ENCODE measurements at places on chromosomes 5 and 9. TPM values are rescaled to one million over a fixed set of nuclear protein-coding genes. Genes with fewer than 3 reads are reported as not detected.

Gene RBM18
- polyA plus RNA-seq = 28.7 TPM

DNA sequence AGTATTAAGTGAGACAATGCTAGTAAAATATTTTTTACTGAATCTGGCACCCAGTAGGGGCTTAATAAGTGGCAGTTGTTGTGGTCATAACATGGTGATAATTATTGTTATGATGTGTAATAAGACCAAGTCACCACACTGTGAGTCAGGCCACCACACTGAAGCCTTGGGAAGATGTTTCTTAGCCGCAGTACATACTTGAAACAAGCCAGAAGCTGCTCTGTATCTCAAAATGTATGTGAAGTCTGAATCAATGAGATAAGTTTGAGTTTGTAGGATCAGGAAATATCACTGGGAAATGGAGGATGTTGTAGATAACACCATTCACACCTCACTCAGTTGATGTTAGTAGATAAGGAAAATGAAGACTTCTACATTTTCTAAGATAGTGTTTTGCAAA lies 51.3 kb upstream of the PTPN3 start:
- no peaks in the 10 kb centered on the region for H3K36me3 ChIP-seq
- no peak for DNase-seq
- H3K4me1 ChIP-seq = no peaks in the 10 kb centered on the region
- H3K4me3 ChIP-seq = no peak overlapping the region
- no peaks in the 10 kb centered on the region for H3K27me3 ChIP-seq

Gene CDH6
- 5.4 TPM for polyA plus RNA-seq

- H3K4me3 ChIP-seq = no peak overlapping the region
- no peak overlapping the region for H3K27ac ChIP-seq
- no peak for DNase-seq
- no peaks in the 10 kb centered on the region for H3K4me1 ChIP-seq
Measured at GRCh38 chr5:83740741-83741140, 20.1 kb upstream of the HAPLN1 start.

Gene ECM2
- 17.4 TPM for polyA plus RNA-seq

DNA sequence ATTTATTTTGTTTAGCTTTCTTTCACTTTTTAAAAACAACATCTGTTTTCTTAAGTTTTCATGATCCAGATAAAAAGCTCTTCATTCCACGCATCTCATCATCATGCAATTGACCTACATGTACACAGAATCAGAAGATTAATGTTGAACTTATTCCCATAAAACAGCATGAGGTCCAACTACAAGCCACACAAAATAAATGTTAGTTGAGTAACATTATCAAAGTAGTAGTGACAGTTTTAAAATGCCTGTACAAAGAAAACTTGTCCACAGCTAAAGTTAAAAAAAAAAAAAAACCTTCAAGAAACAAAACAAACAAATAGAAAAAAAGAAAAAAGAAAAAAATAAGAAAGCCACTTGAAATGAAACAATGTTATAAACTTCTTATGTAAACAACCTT lies 846.3 kb downstream of the TLE1 start:
- H3K27ac ChIP-seq = no peak overlapping the region
- H3K27me3 ChIP-seq = no peaks in the 10 kb centered on the region
- no peaks in the 10 kb centered on the region for H3K36me3 ChIP-seq
- H3K4me1 ChIP-seq = peaks cover 2% of the 10 kb centered on the region

DNA sequence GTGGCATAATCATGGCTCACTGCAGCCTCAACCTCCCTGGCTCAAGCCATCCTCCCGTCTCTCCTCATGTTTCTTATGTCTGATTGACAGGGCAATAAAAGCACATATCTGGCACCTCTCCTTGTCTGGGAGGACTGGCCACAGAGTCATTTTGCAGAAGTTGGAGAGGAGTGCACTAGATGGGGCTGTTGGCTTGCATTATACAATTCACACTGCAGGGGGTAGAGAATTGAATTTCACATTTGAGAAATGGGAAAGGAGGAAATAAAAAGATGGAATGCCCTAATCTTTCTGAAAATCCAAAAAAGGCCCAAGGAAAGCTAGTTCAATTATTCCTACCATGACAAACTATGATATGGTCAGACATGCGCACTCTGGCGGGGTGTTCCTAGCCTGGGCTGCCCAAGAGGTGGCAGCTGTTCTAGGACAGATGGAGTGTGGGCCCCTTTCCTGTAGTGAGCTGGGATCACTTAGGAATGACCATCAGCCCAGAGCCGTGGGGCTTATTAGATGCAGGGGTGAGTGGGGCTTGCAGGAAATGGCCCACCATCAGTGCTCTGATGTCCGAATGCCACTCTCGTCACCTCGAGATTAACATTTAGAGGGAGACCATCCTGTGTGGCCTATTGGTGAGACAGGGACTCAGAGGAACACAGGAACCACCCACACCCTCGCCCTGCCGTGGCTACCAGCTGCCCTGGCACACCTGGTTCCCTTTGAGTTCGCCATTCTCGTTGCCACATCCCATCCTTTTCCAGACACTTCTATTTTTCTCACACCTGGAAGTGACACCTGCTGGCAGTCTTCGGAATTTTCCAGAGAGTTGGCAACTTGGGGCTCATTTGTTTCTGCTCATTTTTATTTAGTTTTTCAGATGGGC lies 21.8 kb upstream of the ANKRD18A start:
- DNase-seq = peak; percentile 41
- no peak overlapping the region for H3K27ac ChIP-seq
- H3K4me1 ChIP-seq = peaks cover 8% of the 10 kb centered on the region

Gene SMC2
- polyA plus RNA-seq = 27.5 TPM

Gene THBS4
- 629 TPM for polyA plus RNA-seq

- H3K36me3 ChIP-seq = no peaks in the 10 kb centered on the region
- DNase-seq = no peak
- H3K27ac ChIP-seq = no peak overlapping the region
- H3K27me3 ChIP-seq = no peaks in the 10 kb centered on the region
Measured at GRCh38 chr9:136616948-136617695, 45.6 kb upstream of the EGFL7 start.

DNA sequence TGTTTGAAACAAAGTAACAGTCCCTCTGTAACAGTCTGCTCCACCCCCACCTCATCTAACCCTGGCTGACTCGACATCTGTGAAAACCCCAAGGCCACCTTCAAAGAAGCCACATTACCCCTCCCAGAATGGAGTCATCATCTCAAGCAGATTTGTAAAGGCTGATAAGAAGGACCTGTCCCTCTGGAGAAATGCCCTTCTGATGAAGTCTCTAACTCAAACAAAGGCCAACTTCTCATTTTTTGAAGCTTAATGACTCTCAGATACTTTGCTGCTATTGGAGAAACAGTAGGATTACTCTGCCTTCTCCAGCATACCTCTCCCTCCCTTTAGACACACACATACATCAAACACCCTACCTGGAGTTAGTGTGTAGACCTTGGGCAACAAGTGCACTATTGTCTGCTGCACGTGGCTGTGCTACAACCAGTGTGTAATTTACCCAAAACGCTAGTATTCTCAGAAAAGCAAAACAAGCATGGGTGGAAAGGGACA lies 5.3 kb upstream of the SUSD1 start:
- H3K4me3 ChIP-seq = no peak overlapping the region
- peaks cover 15% of the 10 kb centered on the region for H3K4me1 ChIP-seq
- peaks cover 7% of the 10 kb centered on the region for H3K27me3 ChIP-seq
- H3K27ac ChIP-seq = no peak overlapping the region
- no peaks in the 10 kb centered on the region for H3K36me3 ChIP-seq

- no peaks in the 10 kb centered on the region for H3K4me1 ChIP-seq
- H3K36me3 ChIP-seq = peaks cover 80% of the 10 kb centered on the region
- no peaks in the 10 kb centered on the region for H3K27me3 ChIP-seq
- no peak overlapping the region for H3K4me3 ChIP-seq
- H3K27ac ChIP-seq = no peak overlapping the region
Measured at GRCh38 chr9:131511416-131511815, 8.7 kb downstream of the POMT1 start.

Gene TMEM252
- 1.1 TPM for polyA plus RNA-seq

Gene QSOX2
- polyA plus RNA-seq = 10.6 TPM

DNA sequence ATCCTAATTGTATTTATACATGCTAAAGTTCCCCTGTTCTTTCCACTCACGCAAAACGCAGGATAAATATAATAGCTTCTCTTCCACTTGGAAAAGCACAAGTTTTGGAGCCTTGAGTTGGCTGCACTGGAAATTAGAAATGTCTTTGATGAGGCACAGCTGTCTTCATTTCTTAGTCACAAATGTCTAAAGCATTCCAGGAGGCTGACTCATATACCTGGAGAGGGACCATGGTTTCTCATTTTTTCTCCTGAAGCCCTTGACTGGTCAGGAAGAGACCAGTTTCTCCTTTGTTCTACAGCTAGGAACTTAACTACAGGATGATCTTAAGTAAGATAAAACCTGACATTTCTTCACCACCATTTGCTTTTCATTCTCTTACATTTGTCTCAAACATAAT lies 16.2 kb downstream of the MTX3 start:
- peaks cover 9% of the 10 kb centered on the region for H3K36me3 ChIP-seq
- peak; percentile 77 for DNase-seq
- no peak overlapping the region for H3K27ac ChIP-seq
- no peaks in the 10 kb centered on the region for H3K4me1 ChIP-seq
- no peak overlapping the region for H3K4me3 ChIP-seq

Gene ASB6
- polyA plus RNA-seq = 13.0 TPM
